Dorsolateral prefrontal cortex (tissue), 122 donors: ENCODE measurements at places on chromosomes 2 and 18.
A peak's percentile ranks its signal among the peaks of the same experiment; 100 is the strongest.

DNA sequence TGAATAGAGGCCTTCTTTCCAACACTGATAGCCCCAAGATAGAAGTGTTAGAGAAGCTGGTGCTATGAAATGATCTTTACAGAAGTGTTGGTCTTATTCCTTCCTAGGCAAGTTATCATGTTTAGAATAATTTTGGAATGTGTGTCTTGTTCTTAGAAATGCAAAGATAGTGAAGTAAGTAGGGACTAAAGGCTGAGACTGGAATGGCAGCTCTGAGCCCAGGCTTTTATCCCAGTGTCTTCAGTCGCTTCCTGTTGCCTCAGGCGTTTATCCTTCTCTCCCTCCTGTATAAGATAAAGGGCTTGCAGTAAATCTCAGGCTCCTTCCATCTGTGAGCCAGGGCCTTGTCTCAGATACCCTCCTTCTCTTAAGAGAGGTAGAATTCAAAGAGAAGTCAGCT lies 218.1 kb downstream of the TPGS2 start:
- no peak for DNase-seq

GRCh38 chr18:697800-698199 lies 14.6 kb downstream of the ENOSF1 start:
- no peak for DNase-seq

- no peak for DNase-seq
These were observed 18.1 kb downstream of the LCLAT1 start for GRCh38 chr2:30465171-30465545.

- DNase-seq = no peak
These were observed 7.5 kb downstream of the LGALSL start for GRCh38 chr2:64461271-64462058.

DNA sequence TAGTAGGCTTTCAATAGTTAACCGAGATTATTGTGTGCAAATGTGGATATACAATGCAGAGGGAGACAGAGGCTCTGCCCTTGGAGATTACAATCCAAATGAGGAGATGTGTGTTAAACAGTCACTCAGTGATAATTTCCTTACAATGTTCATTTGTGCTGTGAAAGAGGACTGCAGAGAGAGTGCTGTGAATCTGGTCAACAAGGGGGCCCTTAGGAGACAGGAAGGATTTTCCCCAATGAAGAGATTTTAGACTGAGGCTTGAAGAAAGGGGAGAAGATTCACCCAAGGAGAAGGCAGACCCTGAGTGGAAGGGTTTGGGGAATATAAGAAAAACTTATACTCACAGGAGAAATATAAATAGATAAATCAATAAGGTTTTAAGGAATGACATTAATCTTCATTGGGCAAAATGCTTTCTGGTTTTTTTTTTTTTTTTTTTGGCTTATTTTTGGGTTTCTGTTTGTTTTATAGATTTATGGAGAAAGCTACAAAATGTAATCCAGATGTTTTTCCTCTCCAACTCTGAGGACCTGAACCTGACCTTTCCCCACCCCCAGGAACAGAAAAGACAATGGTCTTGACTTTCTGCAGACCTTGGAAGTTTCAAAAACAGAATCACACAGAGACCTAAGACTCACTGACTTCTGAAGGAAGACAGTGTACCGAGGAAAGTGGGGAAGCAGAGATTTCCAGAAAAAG lies 151.3 kb upstream of the SERPINE2 start:
- no peak for DNase-seq

DNA sequence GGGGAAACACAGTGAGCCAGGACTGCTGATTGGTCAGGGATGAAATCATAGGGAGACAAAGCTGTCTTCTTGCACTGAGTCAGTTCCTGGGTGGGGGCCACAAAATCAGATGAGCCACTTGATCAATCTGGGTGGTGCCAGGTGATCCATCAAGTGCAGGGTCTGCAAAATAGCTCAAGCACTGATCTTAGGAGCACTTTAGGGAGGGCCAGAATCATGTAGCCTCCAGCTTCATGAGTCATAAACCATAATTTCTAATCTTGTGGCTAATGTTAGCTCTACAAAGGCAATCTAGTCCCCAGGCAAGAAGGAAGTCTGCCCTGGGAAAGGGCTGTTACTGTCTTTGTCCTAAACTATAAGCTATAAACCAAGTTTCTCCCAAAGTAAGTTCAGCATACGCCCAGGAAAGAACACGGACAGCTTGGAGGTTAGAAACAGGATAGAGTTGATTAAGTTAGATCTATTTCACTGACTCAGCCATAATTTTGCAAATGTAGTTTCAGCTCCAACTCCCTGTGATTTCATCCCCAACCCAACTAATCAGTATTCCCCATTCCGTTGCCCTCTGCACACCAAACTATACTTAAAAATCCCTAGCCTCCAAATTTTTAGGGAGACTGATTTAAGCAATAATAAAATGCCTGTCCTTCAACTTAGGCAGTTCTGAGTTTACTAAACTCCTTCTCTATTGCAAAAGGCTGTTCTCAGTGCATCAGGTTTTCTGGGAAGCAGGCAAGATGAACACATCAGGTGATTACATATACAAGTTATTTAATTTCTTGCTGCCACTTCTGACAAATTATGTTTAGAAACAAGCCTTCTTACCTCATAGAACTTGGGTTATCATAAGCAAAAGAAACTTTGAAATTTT lies 226.9 kb upstream of the SPOPL start:
- DNase-seq = no peak

- DNase-seq = no peak
These were observed 51.7 kb downstream of the MFSD6 start for GRCh38 chr2:190459881-190460280.

GRCh38 chr2:141384676-141385075 lies 746.1 kb downstream of the LRP1B start:
- no peak for DNase-seq

DNA sequence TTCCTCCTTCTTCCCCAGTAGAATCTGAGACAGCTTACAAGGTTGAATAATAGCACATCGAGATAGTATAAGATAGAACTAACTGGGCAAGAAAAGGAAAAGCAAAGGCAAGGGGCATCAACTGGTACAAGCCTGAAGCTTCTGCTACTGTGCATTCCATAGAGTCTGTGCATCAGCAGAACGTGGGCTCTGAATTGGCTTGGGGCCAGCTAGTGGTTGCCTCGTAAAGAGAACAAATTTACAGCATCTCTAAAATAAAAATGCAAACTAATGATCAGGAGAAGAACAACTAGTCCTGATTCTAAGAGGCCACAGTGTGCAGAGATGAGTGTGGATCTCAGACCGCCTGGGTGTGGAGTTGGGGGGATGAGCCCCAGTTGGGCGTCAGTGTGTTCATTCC lies 36.6 kb downstream of the UPP2 start:
- peak; percentile 25 for DNase-seq

DNA sequence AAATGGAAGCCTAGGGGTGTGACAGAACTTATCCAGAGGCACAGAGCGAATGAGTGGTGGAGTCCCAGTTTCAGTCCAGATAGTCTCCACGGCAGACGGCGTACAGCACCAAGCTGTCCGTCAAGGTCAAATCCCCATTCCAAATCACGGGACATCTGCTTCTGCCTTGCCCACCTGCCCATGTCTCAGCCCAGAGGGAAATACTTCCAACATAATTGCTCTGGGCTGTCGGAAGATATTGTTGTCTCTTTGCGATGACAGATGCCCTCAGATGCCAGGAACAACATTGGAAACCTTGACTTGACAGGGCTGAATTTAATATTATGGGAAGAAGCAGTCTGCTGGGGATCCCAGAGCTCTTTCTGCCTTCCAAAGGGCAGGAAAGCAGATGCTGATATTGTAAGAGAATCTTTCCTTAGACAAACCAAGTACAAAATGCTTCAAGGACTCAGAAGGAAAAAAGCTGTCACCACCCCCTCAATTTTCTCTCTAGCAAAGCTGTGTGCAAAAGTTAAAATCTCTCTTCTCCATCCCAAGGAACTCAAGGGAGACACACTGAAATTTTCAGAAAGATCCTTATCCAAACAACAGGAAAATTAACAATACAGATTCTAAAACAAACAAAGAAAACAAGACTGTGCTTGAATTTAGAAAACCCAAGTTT lies 364.0 kb downstream of the LRATD1 start:
- DNase-seq = no peak
